ENCODE measurements at places on chromosomes 7 and 10. TPM values are rescaled to one million over a fixed set of nuclear protein-coding genes. Genes with fewer than 3 reads are reported as not detected.

Gene DPP6
- total RNA-seq, result not detected

DNA sequence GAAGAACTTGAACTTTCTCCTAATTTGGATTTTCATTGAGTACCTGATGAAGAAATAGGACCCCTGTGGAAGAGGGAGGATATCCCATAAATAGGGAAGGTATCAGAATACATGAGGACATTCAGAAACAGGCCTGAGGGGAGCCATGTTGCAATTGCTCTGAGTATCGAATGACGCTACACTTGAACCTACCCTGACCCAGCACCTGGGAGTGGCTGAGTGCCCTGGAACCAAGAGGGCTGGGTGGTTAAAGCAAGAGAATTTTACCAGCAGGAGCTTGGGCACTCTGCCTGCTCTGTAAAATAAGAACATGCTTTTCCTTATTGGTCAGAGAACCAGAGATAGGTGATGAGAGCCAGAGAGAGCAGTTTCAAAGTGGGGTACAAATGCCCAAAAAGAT is 7.2 kb downstream of the NEUROD6 start:
- H3K27me3 ChIP-seq, result peaks cover 14% of the 10 kb centered on the region
- no peak overlapping the region for H3K27ac ChIP-seq
- no peaks in the 10 kb centered on the region for H3K36me3 ChIP-seq

DNA sequence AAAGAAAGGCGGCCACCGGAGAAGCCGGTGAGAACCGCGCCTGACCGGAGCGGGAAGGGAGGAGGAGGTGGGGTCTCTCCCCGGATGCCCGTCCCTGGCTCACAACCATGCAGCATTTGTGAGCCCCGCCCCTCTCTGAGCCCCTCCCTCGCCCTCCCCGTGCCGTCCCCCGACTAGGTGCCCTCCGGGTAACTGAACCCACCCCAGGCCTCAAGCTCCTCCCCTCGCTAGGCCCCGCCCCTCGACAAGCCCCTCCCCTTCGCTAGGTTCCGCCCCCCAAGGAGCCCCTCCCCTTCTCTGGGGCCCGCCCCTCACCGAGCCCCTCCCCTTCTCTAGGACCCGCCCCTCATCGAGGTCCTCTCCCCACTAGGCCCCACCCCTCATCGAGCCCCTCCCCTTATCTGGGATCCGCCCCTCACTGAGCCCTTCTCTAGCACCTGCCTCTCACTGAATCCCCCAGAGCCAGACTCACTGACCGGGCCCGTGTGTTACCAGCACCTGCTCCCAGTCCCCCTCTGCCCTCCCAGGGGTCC is 42.2 kb upstream of the HSPB1 start:
- H3K4me3 ChIP-seq, result no peak overlapping the region
- no peaks in the 10 kb centered on the region for H3K36me3 ChIP-seq
- no peaks in the 10 kb centered on the region for H3K4me1 ChIP-seq
- H3K27me3 ChIP-seq, result peaks cover 18% of the 10 kb centered on the region

GRCh38 chr7:128933180-128933891 is 4.4 kb upstream of the IRF5 start:
- peaks cover 12% of the 10 kb centered on the region for H3K27me3 ChIP-seq
- DNase-seq, result peak; percentile 78
- H3K4me3 ChIP-seq, result peak overlapping the region; percentile 35
- peaks cover 1% of the 10 kb centered on the region for H3K36me3 ChIP-seq

Gene BMPER
- not detected for total RNA-seq

Gene GRB10
- 3.9 TPM for total RNA-seq

Gene OR6B1
- not detected for total RNA-seq

GRCh38 chr7:116407165-116407564 is 92.4 kb upstream of the CAV2 start:
- DNase-seq, result no peak
- no peak overlapping the region for H3K27ac ChIP-seq
- H3K4me3 ChIP-seq, result no peak overlapping the region
- H3K36me3 ChIP-seq, result no peaks in the 10 kb centered on the region
- peaks cover 17% of the 10 kb centered on the region for H3K27me3 ChIP-seq

DNA sequence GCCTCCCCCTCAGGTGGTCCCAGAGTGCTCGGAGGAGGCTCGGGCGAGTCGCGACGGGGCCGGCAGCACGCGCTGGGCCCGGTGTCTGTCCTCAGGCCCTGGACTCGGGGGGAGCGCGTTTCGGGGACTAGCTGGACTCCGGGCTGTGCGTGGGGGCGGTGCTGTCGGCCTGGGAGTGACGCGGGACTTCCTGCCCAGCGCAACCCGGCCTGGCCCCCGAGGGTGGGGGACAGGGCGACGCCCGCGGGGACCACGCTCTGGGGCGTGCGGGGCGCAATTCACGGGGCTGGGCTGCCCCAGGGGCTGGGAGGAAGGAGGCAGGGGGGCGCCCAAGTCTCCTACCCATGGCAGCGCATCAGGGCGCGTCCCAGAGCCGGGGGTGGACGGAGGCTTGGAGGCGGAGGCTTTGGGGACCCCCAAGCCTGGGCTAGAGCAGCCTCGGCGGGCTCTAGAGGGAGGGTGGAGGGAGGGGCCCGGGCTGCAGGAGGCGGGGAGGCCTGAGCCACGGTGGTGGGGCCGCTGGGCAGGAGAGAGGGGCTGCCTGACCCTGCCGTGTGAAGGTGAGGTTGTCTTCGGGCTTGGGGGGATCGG is 2.3 kb upstream of the VENTX start:
- peaks cover 5% of the 10 kb centered on the region for H3K4me1 ChIP-seq
- H3K36me3 ChIP-seq, result no peaks in the 10 kb centered on the region
- no peak for DNase-seq
- H3K4me3 ChIP-seq, result no peak overlapping the region
- H3K27me3 ChIP-seq, result peaks cover 54% of the 10 kb centered on the region

Gene ACSL5
- total RNA-seq, result 58.1 TPM

Gene PANK1
- 6.2 TPM for total RNA-seq

DNA sequence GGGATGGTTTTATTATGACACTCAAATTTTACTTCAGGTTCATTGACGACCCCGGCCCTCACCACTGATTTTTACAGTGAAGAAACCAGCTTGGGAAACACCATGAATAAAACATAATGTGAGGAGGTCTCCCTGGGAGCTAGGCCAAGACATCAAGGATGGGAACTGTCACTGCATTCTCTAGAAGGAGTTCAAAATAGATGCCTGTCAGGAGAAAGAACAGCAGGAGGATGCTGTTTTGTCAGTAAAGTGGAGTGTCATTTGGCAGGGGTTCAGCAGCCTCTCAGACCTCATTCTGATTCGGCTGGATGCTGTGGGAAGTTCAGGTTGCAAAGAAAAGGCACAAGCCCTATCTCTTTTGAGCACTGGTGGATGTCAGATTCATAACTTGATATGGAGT is 360.3 kb upstream of the C7orf33 start:
- H3K27me3 ChIP-seq, result no peaks in the 10 kb centered on the region
- no peaks in the 10 kb centered on the region for H3K4me1 ChIP-seq
- H3K4me3 ChIP-seq, result no peak overlapping the region
- no peak for DNase-seq
- H3K27ac ChIP-seq, result no peak overlapping the region

- no peak overlapping the region for H3K4me3 ChIP-seq
- H3K27me3 ChIP-seq, result peaks cover 12% of the 10 kb centered on the region
- no peak for DNase-seq
- H3K27ac ChIP-seq, result no peak overlapping the region
These were observed 22.0 kb downstream of the ADRA2A start for GRCh38 chr10:111098679-111099437.

Gene LRMDA
- not detected for total RNA-seq

DNA sequence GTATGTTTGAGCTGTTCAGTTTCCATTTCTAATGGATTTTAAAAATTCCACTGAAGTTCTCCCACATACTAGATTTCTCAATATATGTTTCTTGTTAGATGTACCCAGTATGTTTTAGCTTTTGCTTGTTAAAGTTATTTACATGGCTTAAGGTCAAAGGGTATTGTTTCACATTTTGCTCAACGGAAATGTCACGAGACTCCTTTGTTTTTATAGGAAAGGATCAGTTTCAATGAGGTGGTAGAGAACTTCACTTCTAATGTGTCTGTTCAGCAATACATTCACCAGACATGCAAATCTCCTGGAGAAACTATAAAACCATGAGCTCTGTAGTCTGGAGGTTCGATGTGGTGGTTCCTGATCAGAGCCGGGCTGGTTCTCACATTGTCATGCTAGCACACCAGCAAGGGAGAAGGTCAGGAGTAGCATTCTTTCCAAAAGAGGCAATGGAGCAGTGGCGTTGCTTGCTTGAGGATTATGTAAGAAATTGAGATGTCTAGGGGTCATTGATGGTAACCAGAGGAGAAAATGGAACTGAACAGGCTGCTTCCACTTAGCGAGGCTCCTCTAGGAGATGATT is 114.0 kb downstream of the RAB18 start:
- DNase-seq, result no peak
- no peaks in the 10 kb centered on the region for H3K36me3 ChIP-seq
- no peak overlapping the region for H3K27ac ChIP-seq
- no peaks in the 10 kb centered on the region for H3K4me1 ChIP-seq

DNA sequence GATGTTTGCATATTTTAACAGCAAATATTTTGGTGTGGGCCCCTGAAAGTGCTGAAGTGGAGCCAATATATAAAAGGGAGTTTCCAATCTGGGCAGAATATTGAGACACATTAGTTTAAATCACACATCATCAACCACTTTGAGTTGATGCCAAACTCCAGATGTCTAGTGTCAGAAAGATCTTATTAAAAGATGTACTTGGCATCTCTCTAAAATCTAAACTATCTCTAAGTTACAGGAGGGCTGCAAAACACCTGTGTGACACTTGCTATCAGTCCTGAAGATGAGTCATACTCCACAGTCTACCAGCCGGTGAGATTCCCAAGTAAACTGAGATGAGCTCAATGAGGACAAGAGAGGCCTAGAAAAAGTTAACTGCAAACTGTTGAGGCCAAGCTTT is 11.4 kb downstream of the JAZF1 start:
- peaks cover 11% of the 10 kb centered on the region for H3K27me3 ChIP-seq
- no peak overlapping the region for H3K27ac ChIP-seq
- peaks cover 4% of the 10 kb centered on the region for H3K4me1 ChIP-seq
- no peak for DNase-seq

Gene SHH
- total RNA-seq, result not detected

DNA sequence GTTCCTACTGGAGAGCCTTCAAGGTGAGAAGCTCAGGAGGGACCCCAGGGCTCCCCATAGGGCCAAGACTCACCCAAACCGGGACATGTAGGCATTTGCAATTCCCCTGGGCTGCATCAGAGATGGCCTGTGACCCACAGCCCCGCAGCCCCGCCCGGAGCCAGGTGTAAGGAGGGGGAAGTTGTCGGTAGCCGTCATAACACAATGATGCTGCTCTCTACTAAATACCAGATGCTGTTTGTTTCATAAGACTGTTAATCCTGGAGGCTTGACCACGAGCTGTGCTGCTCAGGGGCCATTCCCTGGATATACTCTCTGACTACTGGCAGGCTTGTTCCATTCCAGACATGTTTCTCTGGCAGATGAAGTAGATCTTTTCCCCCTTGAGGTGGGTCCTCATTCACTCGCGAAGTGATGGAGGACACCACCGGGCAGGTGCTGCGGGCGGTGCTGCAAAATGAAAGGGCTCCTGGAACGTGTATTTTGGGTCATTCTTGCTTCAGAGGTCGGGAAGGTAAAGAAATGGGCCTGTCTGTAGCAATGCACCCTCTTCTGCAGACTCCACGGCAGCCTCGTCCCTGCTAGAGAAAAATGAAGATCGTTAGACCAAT is 61.1 kb downstream of the MKI67 start:
- DNase-seq, result no peak
- H3K27me3 ChIP-seq, result no peaks in the 10 kb centered on the region
- H3K4me3 ChIP-seq, result no peak overlapping the region
- peaks cover 27% of the 10 kb centered on the region for H3K36me3 ChIP-seq

Gene PDE6C
- not detected for total RNA-seq

- no peaks in the 10 kb centered on the region for H3K27me3 ChIP-seq
- no peak overlapping the region for H3K27ac ChIP-seq
- H3K36me3 ChIP-seq, result no peaks in the 10 kb centered on the region
- no peaks in the 10 kb centered on the region for H3K4me1 ChIP-seq
These were observed 56.7 kb upstream of the SEMA3A start for GRCh38 chr7:84251277-84251781.

DNA sequence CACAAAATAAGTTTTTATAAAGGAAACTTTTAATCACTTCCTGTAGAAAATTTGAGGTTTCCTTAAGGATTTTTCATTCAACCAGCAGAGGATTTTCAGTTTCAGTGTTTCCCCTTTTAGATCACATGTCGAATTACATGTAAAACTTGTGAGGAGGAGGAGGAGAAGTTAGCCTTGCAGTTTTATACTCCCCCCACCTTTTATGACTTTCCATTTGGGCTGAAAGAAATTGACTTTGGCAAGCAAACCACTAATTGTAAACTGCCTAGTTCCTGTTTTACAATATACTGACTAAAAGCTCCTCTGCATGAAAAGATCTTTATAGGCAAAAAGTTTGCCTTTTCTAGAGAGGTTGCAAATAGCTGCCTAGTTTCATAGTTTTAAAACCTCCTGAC is 3.0 kb downstream of the BAMBI start:
- no peaks in the 10 kb centered on the region for H3K36me3 ChIP-seq
- H3K4me3 ChIP-seq, result no peak overlapping the region
- no peak overlapping the region for H3K27ac ChIP-seq
- H3K4me1 ChIP-seq, result peaks cover 18% of the 10 kb centered on the region
- DNase-seq, result no peak

Gene ZCWPW1
- total RNA-seq, result 2.6 TPM

DNA sequence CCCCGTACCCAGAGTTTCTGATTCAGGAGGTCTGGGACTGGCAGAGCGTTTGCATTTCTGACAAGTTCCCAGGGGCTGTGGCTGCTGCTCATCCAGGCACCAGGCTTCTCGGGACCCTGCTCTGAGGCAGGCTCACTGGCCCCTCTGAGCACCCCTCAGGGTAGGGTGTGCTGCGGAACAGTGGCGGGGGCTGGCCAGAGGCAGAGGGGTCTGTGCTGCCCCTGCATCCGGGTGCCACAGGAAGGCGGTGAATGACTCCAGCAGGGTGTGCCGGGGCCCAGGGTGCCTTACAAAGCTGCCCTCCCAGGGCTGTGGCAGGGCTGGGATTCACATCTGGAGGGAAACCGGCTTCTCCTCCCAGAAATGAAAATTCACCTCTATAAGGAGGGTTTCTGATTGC is 77.4 kb downstream of the CHST15 start:
- H3K4me1 ChIP-seq, result no peaks in the 10 kb centered on the region
- no peak overlapping the region for H3K27ac ChIP-seq
- H3K36me3 ChIP-seq, result no peaks in the 10 kb centered on the region
- no peak overlapping the region for H3K4me3 ChIP-seq
- no peak for DNase-seq
- H3K27me3 ChIP-seq, result no peaks in the 10 kb centered on the region

Measured in activated CD8-positive, alpha-beta memory T cell treated with anti-CD3 and anti-CD28 coated beads, Interleukin-2, amount 10 ng/mL, durations not matched to agents 7 days and 5 days (primary cell).